BJ (cell line): ENCODE measurements at places on chromosomes 5 and 9. TPM values are rescaled to one million over a fixed set of nuclear protein-coding genes. Genes with fewer than 3 reads are reported as not detected.

Gene TMEM215
- polyA plus RNA-seq: not detected in 2 replicates

Gene IQGAP2
- polyA plus RNA-seq: 0.01 and 0.12 TPM in 2 replicates

Gene CKMT2
- polyA plus RNA-seq: 0.10 and 0.17 TPM in 2 replicates

Gene GZMA
- polyA plus RNA-seq: not detected in 2 replicates

Gene LRRC70
- polyA plus RNA-seq: 0.07 and 0.13 TPM in 2 replicates

Gene MED10
- polyA plus RNA-seq: 35.3 and 36.6 TPM in 2 replicates

Gene FAM221B
- polyA plus RNA-seq: not detected in 2 replicates

Gene FST
- polyA plus RNA-seq: 66.6 and 85.5 TPM in 2 replicates

Gene OTULIN
- 8.5 and 10.1 TPM in 2 replicates for polyA plus RNA-seq

Gene SLC6A18
- not detected in 2 replicates for polyA plus RNA-seq
